Left ventricle myocardium inferior (tissue), 1 donor: ENCODE measurements at places on chromosomes 13 and 19.
A peak's percentile ranks its signal among the peaks of the same experiment; 100 is the strongest.

GRCh38 chr19:29277102-29277501 is 64.2 kb upstream of the UQCRFS1 start:
- DNase-seq, result no peak

DNA sequence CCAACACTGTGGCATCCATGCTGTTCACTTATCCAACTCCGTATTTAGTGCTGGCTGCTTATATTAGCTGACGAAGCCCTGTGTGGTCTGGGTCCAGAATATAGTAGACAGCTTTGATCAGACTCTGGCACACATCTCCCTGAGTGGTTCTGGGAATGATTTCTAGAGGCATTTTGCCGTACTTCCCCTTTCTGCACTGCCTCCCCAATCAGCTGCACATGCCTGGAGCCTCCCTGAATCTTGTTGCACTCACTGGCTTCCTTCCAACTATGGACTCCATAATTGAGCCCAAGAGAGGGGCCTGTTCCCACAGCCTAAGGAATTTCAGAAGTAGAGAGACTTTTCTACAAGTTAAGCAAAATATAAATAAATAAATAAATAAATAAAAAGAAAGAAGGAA is 30.4 kb upstream of the PCDH8 start:
- no peak for DNase-seq

GRCh38 chr13:37198629-37199028 is 93.2 kb upstream of the CSNK1A1L start:
- no peak for DNase-seq

GRCh38 chr19:39507715-39508364 is 7.1 kb upstream of the SELENOV start:
- no peak for DNase-seq

DNA sequence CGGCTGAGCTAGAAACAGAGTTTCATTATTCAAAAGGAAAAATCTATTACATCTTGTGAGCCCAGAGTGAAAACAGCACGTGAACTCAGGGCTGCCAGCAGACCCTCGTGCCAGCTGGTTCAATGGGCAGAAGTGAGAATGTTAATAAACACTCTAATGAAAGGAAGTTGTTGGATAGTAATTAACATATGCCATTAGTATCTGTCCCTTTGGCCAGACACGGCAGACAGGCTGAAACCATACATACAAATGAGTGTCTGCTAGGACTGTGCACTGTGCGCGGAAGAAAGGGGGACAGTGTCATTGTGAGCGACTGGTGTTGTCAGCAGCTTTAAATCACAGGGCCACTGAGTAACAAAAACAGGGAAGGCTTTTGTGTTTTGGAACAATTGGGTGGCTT is 121.9 kb upstream of the TSC22D1 start:
- no peak for DNase-seq

- peak; percentile 93 for DNase-seq
These were observed at the start of gene ZFP30 for GRCh38 chr19:37655301-37655688. Gene ZFP30 (minus strand): TSS chr19:37655465. CDS start chr19:37647822, 7,643 bp downstream.

GRCh38 chr13:109652531-109652930 is 133.9 kb downstream of the IRS2 start:
- DNase-seq, result no peak

DNA sequence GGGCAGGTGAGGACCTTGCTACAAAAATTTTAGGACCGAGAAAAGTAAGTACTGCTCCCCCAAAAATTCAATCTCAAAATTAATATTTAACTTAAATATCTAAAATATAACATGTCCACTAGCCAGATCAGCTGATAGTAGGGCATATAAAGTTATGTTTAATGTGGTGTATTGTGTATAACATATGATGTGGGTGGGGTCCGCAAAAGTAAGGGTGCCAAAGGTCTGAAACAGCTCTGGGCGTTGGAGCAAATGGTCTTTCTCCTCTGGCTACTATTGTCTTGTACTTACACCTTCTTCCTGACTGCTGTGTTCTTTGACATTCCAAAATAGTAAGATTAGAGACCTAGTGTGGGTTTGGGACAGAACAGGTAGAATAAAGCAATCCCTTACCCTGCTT is 41.2 kb downstream of the HTR2A start:
- no peak for DNase-seq

GRCh38 chr13:75279834-75280369 is 202.1 kb downstream of the TBC1D4 start:
- DNase-seq, result no peak

GRCh38 chr13:49683489-49683888 is 7.8 kb downstream of the EBPL start:
- DNase-seq, result no peak

DNA sequence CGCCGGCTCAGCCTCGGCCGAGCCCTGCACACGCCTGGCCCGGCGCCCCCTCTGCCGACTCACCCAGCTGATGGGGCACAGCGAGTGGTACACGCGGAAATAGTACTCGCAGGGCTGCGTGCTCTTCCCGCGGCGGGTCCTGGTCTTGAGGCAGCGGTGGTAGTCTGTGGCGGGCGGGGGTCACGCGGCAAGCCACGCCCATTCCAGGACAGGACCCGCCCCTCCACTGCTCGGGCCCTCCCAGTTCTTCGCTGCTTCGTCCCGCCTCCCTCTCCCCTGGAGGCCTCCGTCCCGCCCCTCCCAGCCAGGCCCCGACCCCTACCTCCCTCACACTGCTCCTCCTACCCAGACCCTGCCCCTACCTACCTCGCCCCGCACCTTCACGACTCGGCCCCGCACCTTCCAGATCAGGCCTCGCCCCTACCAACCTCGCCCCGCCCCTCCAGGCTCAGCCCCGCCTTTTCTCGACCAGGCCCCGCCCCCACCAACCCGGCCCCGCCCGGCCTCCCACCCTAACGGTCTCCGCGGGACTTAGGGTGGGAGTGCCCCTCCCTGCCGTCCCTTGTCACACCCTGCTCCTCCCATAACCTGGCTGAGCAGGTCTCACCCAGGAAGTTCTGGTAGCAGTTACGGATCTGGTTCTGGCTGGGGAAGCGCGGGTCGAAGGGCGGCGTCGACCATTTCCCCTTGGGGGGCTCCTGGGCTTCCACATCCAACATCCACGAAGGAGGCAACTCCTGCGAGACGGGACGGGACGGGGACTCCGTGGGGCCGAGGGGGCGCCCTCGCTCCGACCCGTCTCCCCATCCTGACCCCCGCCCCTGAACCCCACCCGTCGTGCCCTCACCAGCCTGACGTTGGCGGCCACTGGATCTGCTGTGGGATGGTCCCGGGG is 469 bp downstream of the COX6B2 start:
- peak; percentile 65 for DNase-seq

GRCh38 chr19:27765912-27766725 is 1446.8 kb downstream of the UQCRFS1 start:
- DNase-seq, result no peak

DNA sequence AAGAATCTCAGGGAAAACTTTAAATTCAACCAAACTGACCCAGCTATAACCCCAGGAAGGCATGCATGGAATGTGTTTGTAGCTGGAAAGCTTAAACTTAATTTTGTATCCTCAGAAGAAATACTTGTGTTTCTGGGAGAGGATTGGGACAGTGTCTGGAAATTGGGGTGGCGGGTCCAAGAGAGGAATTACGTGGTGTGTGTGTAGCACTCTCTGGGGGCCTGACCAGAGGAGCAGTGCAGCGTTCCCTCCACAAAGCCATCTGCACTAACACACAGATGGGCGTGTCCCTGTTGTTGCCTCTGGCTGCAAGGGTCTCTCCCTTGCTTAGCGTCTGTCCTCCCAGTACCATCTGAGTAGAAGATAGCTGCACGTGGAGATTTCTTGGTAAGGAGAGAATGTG is 6.4 kb downstream of the GARRE1 start:
- no peak for DNase-seq

DNA sequence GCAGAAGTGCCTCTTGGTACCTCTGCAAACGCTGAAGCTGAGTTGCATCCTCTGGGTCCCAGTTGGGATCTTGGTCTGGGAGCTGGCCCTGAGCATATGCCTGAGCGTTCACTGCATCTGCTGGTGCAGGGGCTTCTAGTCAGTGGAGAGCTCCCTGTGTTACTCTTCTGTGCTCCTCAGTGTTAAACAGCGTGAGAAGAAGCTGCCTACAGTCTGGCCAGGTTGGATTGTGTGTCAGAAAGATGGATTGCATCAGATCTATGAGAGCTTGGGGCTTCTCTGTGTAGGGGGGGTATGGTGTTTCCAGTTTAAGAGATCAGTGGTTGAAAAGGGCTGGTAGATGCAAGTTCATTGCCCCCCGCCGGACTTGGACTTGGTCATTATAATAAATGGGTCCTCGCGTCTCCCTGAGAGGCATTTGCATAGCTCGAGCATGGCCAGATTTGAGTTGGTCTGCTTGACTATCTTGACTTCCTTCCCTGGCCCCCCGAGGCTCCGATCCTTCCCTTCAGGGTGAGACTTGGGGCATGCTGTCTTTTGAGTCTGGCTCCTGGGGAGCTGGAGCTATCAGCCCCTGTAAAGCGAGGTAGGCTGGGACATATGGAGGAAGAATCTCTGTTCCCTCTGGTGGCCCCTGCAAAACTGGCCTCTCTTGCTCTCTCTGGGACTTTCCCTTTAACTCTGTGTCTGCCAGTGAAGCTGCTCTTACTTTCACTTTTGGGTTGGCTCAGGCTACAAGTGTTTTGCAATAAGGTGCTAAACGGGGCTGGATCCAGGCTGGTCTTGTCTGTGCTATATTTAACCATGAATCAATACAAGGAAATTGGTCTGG is 52.9 kb downstream of the OR10H4 start:
- no peak for DNase-seq

- DNase-seq, result no peak
These were observed 136.0 kb downstream of the KDM4B start for GRCh38 chr19:5104871-5105351.

GRCh38 chr13:30037766-30038165 is 187.3 kb upstream of the UBL3 start:
- DNase-seq, result no peak

DNA sequence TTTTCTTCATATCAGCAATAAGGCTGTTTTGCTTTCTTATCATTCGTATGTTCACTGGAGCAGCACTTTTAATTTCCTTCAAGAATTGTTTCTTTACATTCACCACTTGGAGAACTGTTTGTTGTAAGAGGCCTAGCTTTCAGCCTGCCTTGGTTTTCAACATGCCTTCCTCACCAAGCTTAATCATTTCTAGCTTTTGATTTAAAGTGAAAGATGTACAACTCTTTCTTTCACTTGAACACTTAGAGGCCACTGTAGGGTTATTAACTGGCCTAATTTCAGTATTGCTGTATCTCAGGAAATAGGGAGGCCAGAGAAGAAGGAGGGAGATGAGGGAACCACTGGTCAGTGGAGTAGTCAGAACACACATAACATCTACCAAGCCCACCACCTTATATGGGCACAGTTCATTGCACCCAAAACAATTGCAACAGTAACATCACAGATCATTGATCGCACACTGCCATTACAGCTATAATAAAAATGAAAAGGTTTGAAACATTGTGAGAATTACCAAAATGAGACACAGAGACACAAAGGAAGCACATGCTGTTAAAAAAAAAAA is 181.4 kb upstream of the TUBA3C start:
- DNase-seq, result no peak

GRCh38 chr19:1109032-1109551 is 5.3 kb downstream of the GPX4 start:
- no peak for DNase-seq

- DNase-seq, result no peak
These were observed 213.6 kb downstream of the PCDH20 start for GRCh38 chr13:61202042-61202441.

DNA sequence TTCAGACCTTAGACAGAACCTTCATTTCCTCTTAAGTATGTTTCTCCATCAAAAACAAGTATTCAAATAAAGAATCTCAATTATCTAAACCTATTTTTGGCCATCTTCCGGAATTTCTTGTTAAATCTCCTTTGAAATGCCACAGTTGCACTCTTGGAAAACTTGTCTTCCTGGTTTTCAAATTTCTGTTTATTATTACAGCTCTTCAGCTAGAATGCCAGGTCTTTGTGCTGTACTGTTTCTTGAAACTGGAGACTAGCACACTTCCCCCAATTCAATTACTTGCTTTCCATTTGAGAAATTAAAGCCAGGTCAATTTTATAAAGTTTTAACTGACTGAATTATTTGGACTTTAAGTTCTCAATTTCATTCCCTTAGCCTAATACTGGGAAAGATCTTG is 10.2 kb downstream of the KCNRG start:
- DNase-seq, result no peak

- DNase-seq, result no peak
These were observed 122.5 kb downstream of the STK24 start for GRCh38 chr13:98454389-98454881.

- peak; percentile 78 for DNase-seq
These were observed at the start of gene TLE5 for GRCh38 chr19:3062165-3063105. Gene TLE5 (minus strand): TSS chr19:3062495. CDS start chr19:3062200, 295 bp downstream.

GRCh38 chr19:38666663-38667511 is 19.4 kb downstream of the ACTN4 start:
- DNase-seq, result no peak

DNA sequence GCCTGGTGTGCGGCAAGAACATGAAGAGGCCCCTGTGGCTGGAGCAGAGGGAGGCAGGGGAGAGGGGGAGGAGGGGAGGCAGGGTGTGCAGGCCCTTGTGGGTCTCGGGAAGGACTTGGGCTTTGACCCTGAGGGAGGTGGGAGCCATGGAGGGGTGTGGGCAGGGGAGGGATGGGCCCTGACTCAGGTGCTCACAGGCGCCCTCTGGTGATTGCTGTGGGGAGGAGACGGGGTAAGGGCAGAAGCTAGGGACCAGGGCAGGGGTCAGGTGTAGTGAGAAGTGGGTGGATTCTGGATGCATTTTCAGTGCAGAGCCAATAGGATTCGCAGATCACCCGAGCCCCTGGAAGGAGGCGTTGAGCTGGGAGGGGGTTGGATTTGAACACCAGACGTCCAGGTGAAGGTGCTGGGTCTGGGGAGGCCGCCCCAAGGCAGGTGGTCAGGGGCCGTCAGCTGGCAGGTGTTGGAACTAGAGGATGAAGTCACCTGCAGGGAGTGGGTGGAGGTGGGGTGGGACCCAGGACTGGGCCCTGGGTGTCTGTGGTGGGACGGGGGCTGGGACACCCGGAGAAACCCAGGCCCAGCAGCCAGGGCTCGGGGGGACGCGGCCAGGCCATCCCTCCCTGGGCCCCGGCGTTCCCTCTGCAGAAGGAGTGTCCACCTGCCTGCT is 185.4 kb downstream of the KDM4B start:
- DNase-seq, result no peak

GRCh38 chr19:49869009-49869483 is 1.7 kb upstream of the PNKP start:
- no peak for DNase-seq

GRCh38 chr19:42113641-42114348 is 18.5 kb downstream of the POU2F2 start:
- DNase-seq, result no peak

DNA sequence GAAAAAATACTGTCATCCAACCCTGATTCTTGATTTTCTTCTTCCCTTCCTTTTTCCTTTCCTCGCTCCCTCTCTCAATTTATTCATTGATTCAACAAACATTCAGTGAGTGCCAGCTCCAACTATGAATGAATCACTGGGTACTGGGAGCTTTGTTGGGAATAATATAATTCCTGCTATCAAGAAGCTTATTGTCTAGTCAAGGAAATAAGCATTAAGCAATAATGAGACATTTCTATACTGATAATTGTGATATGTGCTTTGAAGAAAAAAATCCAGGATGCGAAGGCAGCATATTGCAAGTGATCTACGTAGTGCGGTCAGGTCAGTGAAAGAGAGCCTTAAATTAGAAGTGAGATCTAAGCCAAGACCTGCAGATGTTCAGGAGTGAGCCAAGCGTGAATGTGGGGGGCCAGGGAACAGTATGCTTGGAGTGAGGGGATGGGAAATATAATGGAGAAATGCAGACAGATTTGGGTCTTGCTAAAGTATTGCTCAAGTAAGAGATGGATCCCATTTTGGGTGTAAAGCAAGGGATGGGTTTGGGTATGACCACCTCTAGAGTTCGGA is 253.5 kb downstream of the LHFPL6 start:
- no peak for DNase-seq

GRCh38 chr19:10353793-10354391 is 14.5 kb upstream of the ICAM3 start:
- peak; percentile 80 for DNase-seq
